ENCODE measurements at places on chromosomes 6 and 20. TPM values are rescaled to one million over a fixed set of nuclear protein-coding genes. Genes with fewer than 3 reads are reported as not detected.
A peak's percentile ranks its signal among the peaks of the same experiment; 100 is the strongest.

GRCh38 chr6:16778521-16778920 is 17.3 kb upstream of the ATXN1 start:
- no peak for DNase-seq

- no peak for DNase-seq
These were observed 217.0 kb downstream of the HAO1 start for GRCh38 chr20:7723284-7723683.

DNA sequence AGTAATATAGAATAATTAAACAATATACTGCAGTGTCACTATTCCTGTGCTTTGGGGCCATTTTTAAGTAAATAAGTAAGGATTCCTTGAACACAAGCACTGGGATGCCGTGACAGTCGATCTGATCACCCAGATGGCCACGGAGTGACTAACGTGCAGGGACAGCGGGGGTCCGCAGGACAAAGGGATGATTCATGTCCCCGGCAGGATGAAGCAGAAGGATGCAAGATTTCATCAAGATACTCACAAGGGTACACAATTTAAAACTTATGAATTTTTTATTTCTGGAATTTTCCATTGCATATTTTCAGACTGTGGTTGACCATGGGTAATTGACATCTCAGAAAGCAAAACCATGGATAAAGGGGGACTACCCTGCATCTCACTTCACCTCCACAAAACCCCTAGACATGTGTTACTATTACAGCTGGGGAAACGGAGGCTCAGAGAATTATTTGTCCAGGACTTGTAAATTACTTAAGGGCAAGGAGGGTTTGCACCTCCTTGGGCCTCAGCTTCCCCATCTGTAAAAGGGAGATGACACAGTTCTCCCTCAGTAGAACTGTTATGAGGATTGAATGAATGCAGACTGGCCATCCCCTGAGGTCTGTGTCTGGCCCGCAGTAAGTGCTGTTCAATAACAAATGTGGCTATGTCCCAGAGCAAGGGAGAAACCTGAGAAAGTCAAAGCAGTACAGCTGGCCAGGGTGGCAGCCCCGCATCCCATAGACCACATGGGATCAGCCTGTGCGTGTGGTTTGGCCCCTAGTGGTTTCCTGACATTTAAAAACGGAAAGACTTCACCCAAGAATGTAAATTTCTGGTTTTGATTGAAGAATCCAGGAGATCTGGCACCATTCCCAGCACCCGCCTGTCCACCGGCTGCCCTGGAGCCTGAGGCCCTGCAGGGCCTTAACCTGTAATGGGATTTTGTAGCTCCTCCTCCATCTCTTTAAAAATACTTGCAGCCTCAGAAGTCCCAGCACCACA is 235.5 kb downstream of the BMP7 start:
- DNase-seq, result no peak

DNA sequence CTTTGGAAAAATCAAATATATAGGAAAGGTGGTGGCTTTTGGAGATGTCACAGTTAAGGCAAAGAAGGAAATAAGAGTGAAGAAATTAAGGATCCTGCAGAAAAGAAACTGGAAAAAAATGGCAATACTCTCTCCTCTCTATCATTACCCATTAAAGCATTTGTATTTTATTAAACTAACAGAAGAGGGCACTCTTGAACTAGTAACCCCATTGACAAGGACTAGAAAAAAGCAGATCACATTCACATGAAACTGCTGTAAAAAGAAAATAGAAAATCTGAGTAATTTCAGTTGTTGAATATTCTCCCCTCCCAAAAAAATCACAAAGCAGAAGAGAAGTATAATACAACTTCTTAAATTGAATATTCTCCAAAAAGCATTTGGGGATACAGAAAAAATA is 104.1 kb upstream of the SLC35B3 start:
- DNase-seq, result no peak

DNA sequence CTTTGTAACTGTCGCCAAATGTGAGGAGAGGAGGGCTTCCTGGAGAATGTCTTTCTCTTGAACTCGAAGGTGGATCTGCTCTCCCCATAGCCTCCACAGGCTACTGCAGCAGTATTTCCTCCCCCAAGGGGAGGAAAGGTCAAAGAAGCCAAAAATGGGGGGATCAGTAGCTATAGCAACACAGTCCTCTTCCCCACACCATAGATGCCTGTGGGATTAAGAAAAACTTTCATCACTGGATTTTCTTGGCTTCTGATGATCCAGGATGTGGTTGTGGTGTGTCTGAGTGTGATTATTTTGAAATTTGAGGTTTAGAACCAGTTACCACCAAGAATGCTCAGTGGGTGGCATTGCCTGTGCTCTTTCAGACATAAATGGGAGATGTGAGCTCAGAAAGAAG is 140.1 kb upstream of the SPACA1 start:
- no peak for DNase-seq

GRCh38 chr20:51206032-51206662 is 183.2 kb upstream of the KCNG1 start:
- DNase-seq, result no peak

- no peak for DNase-seq
These were observed 477 bp upstream of the PROCR start for GRCh38 chr20:35171438-35171752.

- DNase-seq, result no peak
These were observed 28.7 kb upstream of the PI16 start for GRCh38 chr6:36925809-36926208.

DNA sequence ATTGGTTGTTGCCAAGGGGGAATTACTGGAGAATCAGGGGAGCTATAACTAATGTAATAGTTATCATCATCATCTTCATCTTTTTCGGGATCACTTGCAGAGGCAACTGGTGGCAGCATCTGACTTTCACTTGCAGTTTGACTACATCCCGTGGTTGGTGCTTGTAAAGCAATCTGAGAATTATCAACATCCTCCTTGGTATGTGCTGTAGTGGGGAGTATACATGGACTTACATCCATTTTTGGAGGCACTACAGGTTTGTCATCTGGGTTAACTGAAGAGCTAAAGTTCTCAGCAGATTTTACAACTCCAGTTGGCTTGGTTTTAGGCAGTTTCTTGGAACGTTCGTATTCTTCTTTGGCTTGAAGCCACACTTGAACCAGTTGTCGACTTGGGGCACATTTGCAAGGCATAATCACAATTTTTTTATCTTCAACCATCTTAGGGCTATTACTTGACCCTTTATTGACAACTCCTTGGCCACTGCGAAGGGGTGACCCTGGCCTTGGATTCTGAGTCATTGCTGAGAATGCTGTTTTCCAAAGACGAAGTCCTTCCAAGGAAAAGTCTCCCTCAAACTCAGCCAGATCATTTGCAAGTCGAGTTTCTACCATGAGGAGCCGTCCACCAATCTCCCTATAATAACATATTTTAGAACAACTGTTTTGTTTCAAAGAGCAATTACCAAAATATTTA is 115.5 kb downstream of the REV3L start:
- DNase-seq, result peak; percentile 18

GRCh38 chr6:111603040-111603439 is 2.6 kb downstream of the TRAF3IP2 start:
- peak; percentile 61 for DNase-seq

DNA sequence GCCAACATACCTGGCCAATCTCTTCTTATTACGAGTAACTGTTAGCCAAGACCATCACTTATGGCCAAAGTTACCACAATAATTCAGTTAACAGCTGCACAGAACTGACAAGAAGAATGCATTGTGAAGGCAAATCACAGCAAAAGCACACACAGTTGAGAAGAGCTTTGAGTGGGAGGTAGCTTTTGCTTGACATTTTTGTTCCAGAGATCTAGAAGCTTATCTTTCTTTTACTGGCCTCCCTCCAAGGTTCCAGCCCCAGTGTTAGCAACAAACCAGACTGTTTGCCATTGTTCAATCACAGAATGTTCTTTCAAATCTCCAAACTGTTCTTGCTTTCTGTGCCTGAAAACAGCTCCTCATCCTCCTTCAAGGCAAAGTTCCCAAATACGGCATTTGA is 35.9 kb upstream of the IRAK1BP1 start:
- DNase-seq, result no peak

IL20RA gene
- 2.5 TPM for polyA plus RNA-seq

KCNK15 gene
- not detected for polyA plus RNA-seq

NOX3 gene
- polyA plus RNA-seq, result not detected

PDE10A gene
- polyA plus RNA-seq, result 10.1 TPM
